LoVo (cell line): ENCODE measurements at places on chromosomes 7 and 10.

DNA sequence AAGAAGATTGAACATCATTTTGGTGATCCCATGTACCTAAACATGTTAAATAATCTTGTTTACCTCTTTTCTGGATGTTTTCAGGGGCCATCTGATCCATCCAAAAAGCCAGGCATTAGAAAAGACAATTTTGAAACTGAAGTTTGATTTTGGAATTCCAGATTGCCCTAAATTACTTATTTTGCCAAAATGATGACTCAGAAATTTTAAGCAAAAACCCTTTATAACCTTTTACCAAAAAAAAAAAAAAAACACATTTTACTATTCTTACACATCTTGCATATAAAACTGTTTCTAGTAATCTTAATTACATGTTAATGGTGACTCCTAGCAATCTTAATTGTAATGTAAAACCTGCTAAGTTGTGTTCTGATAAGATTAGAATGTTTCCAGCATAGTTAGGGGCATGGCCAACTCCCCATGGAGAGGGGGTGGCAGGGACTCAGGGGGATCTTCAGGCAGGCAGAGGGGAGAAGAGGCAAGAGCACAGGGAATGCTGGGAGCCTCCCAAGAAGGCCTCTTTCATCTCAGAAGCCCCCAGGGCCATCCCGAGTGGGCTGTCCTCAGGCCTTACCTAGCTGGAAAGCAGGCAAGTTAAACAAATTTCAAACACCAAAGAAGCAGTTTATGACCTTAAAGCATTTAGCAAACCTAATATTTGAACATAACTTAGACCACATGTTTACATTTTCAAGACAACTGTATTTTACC lies 25.8 kb upstream of the AKR1C3 start:
- no peak for DNase-seq

- no peak for DNase-seq
These were observed 123.6 kb upstream of the SFMBT2 start for GRCh38 chr10:7534480-7534852.

GRCh38 chr10:38127812-38128211 lies 33.7 kb downstream of the ZNF37A start:
- no peak for DNase-seq

GRCh38 chr10:99360934-99361333 lies 31.8 kb downstream of the CNNM1 start:
- DNase-seq = no peak

DNA sequence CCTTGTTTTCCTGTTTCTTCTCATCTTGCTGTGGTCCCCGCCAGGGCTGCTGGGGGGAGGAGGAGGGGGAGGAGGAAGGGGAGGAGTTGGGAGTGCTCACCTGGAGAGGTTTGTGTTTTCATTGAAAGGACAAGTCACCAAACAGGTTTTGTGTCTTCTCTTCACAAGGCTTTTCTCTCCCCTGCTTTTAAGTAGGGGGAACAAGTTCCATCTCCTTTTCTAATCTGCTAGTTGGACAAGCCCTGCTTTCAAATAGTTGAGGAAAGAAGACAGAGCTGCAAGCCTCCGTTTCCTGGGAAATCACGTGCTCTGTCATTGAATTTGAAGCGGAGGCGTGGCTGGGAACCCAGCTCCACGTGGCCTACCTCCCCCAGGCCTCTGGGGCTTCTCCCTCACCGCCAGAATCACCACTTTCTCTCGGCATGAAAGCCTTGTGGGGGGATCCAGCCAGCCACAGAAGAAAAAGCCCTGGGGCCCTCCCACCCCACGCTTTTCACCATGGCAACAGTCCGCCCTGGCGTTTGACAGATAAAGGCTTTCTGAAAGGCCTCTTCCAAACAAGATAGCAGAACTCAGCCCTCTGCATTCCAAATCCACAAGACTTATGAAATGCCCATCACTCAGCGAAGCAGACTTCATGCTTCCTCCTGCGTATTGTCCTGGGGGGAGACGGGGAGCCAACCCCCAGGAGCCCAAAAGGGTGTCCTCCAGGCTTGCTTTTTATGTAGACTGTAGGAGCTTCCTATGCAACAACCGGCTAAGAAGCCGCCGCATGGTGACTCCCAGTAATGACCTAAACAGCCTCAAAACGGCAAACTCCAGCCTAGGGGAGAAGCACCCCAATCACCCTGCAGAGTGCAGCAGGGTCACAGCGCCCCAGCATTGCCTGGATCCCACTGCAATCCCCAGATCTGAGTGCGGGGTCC lies 51.7 kb downstream of the PROSER2 start:
- peak; percentile 65 for DNase-seq

DNA sequence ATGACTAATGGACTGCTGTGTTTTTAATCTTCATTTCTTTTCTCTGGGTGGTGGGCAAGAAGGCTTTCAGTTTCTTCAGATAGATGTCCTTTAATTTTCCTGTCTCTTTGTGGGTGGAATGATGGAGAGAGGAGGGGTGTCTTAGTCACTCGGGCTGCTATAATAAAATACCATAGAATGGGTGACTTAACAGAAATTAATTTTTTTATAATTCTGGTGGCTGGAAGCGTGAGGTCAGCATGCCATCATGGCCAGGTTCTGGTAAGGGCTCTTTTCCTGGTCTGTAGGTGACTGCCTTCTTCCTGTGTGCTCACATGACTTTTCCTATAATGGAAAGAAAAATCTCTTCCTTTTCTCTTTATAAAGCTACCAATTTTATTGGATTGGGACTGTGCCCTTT lies 6.3 kb downstream of the RSBN1L start:
- no peak for DNase-seq
